ENCODE measurements at places on chromosomes 2 and 18. TPM values are rescaled to one million over a fixed set of nuclear protein-coding genes. Genes with fewer than 3 reads are reported as not detected.

GRCh38 chr18:11654736-11655605 lies 34.1 kb upstream of the GNAL start:
- DNase-seq: peak; percentile 54

DNA sequence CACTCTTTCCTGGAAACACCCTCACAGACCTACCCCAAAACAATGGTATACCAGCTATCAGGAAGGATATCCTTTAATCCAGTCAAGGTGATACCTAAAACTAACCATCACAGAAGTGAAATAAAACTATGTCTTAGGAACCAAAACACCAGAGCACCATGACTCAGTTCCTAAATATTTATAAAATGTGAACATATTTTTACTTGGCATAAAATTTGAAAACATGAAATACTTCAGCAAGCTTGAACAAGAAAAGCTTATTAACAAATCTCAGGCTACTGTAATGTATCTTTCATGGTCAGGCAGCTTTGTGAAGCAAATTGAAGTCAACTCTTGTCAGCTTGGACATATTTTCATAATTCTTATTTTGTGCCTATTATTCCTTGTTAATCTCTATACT lies 440.8 kb upstream of the CDH20 start:
- peak; percentile 74 for DNase-seq

GRCh38 chr2:30408961-30409387 lies 38.1 kb upstream of the LCLAT1 start:
- no peak for DNase-seq

- no peak for DNase-seq
These were observed 14.7 kb downstream of the CNTNAP5 start for GRCh38 chr2:124039762-124040291.

- DNase-seq: no peak
These were observed 107.4 kb downstream of the POLR1A start for GRCh38 chr2:85998071-85998991.

DNA sequence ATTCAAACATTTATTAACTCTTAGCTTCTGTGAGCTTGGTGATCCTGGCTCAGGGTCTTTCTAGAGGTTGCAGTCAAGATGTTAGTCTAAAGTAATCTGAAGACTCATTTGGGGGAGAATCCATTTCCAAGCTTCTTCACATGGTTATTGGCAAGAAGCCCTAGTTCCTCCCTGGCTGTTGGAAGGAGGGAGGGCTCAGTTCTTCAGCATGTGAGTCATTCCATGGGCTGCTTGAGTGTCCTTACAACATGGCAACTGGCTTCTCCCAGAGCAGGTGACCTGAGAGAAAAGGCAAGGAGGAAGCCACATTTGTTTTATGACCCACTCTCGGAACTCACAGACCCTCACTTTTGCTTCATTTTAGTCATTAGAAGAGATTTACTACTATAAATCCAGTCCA lies 10.6 kb upstream of the C2orf74 start:
- peak; percentile 26 for DNase-seq

DNA sequence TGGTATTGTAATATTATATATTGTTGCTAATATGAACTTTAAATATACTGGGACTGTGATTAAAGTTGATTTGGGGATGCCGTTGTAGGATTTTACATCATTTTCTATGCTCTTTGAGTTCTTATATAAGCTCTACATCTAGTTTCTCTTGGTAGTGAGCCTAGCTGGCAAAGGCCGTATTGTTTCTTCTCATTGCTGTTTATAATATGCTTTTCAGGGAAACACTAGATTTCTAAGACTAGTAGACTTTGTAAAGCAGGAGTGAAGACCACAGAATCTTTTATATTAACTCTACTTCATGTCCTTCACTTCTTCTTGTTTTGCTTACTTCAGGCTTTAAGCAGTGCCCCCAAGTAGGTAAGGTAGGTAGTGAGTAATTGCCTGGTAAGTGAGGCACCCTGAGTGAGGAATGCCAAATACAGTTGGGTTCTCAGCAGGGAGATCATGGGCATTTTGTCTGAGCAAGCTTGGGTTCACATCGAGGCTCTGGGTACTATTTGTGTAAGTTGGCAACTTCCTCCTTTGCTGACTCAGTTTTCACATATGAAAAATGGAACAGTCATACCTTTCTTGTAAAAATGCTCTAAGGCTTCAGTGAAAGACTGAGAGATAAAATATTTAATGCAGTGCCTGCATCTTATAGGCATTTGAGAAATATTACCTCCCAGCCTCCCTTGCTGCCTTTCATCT lies 96.4 kb downstream of the RNF144A start:
- DNase-seq: peak; percentile 19

Gene CRIM1
- polyA plus RNA-seq: 103 TPM

Gene MC5R
- polyA plus RNA-seq: not detected

Gene RNF125
- 2.4 TPM for polyA plus RNA-seq

Gene CNRIP1
- not detected for polyA plus RNA-seq

Gene TCF23
- polyA plus RNA-seq: not detected

DNA sequence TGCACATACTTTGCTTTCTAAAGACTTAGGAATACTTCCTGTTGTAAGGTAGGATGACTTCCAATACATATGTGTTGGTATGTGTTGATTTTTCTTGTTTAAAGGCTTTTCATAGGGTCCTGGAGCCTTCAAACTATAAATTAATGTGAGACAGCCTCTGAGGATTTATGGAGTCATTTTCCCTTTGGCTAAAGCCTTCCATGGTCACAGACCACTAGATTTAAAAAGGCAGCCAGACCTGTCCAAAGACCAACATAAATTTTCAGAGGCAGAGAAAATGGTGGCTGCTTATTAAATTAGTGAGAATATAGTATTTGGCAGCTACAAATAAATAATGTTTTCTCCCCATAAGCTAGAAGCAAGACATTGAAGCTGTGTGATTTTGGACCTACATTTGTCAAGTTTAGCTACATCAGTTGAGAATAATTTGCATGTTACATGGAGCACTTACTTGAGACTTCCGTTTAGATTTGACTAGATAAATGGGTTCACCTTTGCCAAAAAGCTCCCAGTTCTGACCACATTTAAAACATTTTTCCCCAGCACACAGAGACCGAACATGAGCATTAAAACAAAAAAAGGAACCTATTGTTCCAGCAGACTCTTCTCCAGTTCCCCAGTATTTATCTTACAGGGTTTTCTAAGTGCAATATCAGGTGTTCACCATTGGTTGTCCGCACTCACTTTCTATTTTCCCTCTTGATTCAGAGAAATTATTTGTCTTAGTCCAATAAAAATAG lies 402.9 kb downstream of the PARD3B start:
- no peak for DNase-seq

DNA sequence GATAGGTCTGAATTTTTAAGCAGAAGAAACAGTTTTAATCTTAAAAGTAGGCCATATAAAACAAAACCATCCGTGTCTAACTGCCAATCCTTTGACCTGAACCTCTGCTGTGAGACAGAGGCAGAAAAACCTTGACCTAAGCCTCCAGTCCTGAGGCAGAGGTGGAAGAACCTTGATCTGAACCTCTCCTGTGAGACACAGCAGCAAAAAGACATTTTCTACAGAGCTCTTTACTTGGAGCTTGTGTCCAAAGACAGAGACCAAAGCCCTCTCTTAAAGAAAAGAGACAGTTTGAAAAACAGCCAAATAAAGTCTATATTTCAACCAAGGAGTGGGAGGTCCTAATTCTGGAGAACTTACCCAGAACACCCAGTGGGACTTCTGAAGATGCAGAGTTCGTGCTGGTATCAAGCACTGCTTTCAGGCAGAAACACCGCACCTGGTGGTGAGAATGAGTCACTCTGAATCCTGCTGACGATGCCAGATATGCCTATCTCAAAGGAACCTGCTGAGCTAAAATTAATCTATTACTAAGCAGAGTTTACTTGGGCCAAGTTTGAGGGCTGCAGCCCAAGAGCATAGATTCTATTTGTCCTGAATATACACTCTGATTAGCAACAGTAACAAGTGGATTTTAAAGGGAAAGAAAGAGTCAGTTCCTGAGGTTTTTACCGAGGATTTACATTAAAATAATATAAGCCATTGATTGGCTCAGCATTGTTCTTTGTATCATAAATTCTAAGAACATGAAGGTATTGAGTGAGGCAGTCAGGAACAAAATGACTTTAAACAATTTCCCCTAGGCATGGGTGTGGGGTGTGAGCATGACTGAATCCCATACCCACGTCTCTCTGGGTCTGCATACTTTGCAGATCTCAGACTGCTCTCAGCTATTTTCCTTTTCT lies 806.4 kb downstream of the TRIB2 start:
- DNase-seq: peak; percentile 76

- DNase-seq: no peak
These were observed 116.5 kb upstream of the MAP2 start for GRCh38 chr2:209307161-209308001.

DNA sequence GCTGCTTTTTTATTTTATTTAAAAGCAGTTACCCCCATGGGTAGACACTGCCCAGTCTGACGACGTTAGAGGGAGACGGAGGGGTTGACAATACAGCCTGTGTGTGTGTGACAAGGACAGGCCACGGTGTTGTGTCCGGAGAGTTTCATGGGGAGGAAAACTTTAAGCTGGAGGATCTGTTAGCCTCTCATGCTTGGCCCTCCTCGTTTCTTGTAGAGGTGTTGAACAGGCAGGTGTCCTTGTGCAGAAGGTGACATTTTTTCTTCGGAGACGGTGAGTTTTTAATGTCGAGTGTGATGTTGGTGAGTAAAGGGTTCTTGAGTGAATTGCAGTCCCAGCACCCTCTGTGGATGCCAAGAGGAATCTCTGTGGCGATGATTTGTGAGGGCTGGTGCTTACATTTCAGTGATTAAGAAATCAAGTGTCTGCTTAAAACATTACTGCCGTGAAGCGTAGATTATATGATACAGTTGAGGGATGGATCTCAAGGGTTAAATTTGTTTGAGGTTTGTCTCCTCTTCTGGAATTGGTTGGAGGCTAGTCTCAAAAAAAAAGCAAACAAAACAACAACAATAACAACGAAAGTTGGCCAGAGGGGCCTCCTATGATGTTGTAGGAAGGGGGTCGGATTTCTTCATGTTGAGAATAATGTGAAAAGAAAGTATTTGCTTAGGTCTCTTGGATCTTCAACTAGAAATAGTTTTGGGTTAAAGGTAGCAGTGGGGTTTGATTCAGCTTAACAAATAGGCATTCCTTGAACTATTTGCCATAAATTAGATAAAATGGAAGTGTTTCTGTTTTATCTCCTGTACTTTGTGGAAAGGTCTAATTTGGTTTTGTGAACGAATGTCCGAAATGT lies 1.6 kb downstream of the NCOA1 start:
- DNase-seq: peak; percentile 4

GRCh38 chr2:126507425-126507911 lies 148.5 kb upstream of the GYPC start:
- DNase-seq: no peak

- no peak for DNase-seq
These were observed 13.0 kb downstream of the SIX3 start for GRCh38 chr2:44954447-44954888.

- no peak for DNase-seq
These were observed 18.9 kb downstream of the MGAT5 start for GRCh38 chr2:134272806-134273205.

All from mammary epithelial cell (primary cell).